ENCODE measurements at places on chromosomes 3 and 15.

DNA sequence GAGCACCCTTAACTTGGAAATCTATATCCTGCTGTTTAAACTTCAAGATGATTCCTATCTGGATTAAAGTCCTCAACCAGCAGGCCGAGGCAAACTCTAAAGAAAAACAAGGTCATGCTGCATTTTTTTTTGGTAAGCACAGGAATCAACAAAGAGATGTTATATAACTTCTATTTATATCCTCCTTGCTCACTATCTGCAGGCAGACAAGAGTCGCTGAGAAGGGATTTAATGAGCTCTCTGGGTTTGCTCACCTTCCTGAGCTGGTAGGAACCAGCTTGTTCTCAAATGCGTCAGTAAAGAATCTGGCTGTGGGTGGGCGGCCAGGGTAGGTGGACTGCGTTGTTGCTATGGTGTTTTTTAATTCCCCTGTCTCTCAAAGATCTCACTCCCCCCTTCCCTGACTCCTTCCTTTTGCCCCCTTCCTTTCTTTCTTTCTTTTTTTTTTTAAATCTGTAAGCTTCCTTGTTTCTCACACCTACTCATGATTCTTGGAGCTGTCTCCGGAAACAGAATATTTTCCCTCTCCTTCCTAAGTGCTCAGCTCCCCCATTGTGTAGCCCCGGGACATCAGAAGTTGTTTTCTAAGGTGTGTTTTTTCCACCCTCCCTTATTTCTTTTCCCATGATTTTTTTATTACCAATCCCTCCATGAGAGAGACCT, 228.8 kb upstream of the BHLHE40 start:
- no peak for DNase-seq

- no peak for DNase-seq
Measured at GRCh38 chr3:194339356-194339755, 11.8 kb downstream of the CPN2 start.

DNA sequence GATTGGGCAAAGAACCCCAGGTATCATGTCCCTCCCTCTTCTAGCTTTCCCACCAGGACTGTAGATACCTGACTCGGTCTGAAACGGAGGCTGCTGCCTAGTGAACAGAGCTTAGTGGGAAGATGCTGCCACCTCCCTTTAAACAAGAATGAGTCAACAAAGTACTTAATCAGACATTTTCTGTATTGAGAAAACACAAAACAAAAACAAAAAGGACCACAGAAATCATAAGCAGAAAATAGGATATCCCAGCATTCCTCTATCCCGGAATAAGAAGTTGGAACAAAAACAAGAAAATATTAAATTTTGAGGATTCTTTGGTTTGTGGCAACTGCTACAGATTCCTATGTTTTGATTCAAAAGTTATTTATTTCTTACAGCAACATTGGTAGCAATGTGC, 51.7 kb upstream of the COL8A1 start:
- no peak for DNase-seq

- DNase-seq, result no peak
Measured at GRCh38 chr15:89278307-89278706, 34.5 kb downstream of the FANCI start.

Measured in omental fat pad (tissue), 4 donors.